ENCODE measurements at places on chromosomes 7 and 10.

DNA sequence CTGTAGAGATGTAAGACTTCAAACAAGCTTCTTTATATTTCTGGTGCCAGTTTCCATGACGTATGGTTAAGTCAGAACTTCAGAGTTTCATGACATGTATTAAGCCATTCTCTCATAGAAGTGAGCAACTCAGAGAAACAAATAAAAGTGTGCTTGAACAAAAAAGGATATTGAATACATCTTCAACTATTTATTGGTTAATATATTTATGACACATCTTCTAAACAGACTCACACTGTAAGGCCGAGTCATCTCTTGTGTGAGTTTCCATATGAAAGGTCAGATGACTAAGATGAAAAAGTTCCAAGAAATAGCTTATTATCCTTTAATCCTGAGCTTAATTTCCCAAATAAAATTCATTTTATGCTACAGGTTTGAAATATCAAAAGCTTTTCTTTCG is 105.5 kb upstream of the CSTF2T start:
- no peak for DNase-seq

DNA sequence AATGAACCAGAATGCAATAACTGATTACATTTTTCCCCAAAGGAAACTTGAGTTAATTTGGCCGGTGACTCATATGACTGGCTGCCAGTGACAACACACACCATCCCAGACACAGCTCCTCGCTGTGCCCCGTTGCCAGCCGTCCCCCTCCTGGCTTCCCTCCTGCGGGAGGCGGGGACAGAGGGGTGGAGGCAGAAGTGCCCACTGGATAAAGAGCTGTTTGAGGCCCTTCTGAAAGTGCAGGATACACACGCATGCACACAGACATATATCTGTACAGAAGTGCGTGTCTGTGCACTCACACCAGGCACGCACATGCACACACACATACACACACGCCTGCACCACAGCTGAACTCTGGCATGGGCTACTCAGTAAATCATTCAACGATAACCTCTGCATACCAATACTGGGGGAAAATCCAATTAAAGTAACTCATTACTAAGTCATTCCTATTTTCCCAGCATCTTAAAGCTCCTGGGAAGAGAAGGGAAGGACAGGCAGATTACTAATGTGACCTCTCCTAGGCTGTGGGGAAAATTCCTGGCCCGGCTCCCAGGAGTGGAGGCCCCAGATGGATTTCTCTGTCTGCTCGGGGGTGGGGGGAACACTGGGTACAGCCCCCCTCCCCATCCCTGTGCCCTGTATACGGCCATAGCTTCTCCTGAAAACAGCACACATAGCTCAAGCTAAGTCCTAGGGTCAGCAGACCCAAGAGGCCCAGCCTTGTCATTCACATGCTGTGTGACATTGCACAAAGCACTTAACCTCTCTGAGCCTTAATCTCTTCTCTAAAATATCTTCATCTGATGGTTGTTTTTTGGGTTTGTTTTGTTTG is 52.3 kb upstream of the MYL10 start:
- peak; percentile 79 for DNase-seq

DNA sequence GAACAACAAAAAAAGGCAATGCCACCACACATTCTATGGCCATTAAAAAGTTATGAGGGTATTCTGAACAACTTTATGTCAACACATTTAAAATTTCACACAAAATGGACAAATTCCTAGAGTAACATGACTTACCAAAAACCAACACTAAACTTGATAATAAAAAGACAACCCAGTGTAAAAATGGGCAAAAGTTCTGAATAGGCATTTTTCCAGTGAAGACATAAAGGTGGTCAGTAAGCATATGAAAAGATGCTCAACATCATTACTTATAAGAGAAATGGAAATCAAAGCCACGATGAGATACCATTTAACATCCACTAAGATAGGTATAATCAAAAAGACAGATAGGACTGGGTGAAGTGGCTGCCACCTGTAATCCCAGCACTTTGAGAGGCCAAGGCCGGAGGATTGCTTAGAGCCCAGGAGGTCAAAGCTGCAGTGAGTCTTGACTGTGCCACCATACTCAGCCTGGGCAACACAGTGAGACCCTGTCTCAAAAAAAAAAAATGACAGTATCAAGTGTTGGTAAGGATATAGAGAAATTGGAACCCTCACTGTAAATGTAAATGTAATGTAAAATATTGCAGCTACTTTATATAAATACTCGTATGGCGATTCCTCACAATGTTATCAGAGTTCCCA is 71.1 kb upstream of the OIT3 start:
- DNase-seq: no peak

DNA sequence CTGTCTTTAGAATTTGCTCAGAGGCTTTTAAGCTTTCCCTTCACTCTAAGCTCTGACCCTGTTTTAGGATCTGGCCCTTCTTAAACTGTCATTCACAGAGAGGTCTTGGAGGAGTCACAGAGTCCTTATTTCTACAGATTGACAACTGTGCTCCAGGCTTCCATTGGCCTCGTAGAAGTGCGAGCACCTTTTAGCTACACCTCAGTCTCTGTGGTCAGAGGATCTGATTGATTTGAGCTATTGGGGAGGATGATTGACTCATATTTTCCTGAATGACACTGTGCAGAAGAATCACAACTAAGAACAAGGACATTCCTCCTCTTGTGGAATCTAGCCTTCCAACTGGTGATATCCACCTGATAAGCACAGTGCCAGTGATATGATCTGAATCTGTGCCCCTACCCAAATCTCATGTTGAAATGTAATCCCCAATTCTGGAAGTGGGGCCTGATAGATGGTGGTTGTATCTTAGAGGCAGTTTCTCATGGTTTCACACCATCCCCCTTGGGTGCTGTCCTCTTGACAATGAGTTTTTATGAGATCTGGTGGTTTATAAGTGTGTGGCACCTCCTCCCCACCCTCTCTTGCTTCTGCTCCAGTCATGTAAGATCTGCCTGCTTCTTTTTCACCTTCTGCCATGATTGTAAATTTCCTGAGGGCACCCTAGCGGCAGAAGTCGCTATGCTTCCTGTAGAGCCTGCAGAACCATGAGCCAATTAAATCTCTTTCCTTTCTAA is 3.2 kb downstream of the CYP3A7 start:
- no peak for DNase-seq

DNA sequence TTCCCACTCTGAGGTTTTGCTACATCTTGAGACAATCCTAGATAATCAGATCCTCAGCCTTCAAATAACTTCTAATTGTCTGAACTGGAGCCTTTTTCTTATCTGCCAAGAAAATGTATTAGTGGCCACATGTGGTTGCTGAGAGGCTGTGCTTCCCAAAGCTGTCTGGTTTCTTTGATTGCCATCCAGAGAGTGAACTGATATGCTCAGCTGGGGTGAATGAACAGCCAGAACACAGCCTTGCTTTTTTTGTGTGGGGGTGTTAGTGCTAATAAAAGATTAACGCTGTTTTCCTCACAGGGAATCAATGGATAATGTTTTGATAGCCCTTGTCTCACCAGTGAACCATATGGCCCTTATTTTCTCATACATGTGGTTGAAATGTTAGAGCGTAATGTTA is 66.9 kb downstream of the BBS9 start:
- DNase-seq: no peak

Data from amniotic stem cell (primary cell).